ENCODE measurements at places on chromosomes 3 and 15. TPM values are rescaled to one million over a fixed set of nuclear protein-coding genes. Genes with fewer than 3 reads are reported as not detected.
A peak's percentile ranks its signal among the peaks of the same experiment; 100 is the strongest.

- peak; percentile 8 for DNase-seq
- H3K4me3 ChIP-seq = no peak overlapping the region
- no peaks in the 10 kb centered on the region for H3K27me3 ChIP-seq
- no peak overlapping the region for H3K27ac ChIP-seq
- peaks cover 4% of the 10 kb centered on the region for H3K4me1 ChIP-seq
Observed at GRCh38 chr15:77599899-77600298, 32.8 kb downstream of the LINGO1 start.

The SRGAP3 gene
- total RNA-seq = 1.3 TPM

GRCh38 chr3:185744997-185745843 lies 79.6 kb downstream of the IGF2BP2 start:
- no peak overlapping the region for H3K27ac ChIP-seq
- H3K4me1 ChIP-seq = peaks cover 5% of the 10 kb centered on the region
- no peak overlapping the region for H3K4me3 ChIP-seq
- H3K36me3 ChIP-seq = no peaks in the 10 kb centered on the region
- H3K27me3 ChIP-seq = peaks cover 12% of the 10 kb centered on the region

GRCh38 chr3:192933779-192934460 lies 16.3 kb upstream of the MB21D2 start:
- peaks cover 2% of the 10 kb centered on the region for H3K4me1 ChIP-seq
- peaks cover 3% of the 10 kb centered on the region for H3K27me3 ChIP-seq
- no peak overlapping the region for H3K27ac ChIP-seq
- no peak for DNase-seq
- H3K4me3 ChIP-seq = no peak overlapping the region

- no peaks in the 10 kb centered on the region for H3K27me3 ChIP-seq
- peaks cover 62% of the 10 kb centered on the region for H3K36me3 ChIP-seq
- no peak overlapping the region for H3K4me3 ChIP-seq
- peaks cover 54% of the 10 kb centered on the region for H3K4me1 ChIP-seq
- peak overlapping the region; percentile 48 for H3K27ac ChIP-seq
Observed at GRCh38 chr3:48928679-48929078, 10.0 kb downstream of the ARIH2 start.

The COL6A5 gene
- total RNA-seq = not detected

DNA sequence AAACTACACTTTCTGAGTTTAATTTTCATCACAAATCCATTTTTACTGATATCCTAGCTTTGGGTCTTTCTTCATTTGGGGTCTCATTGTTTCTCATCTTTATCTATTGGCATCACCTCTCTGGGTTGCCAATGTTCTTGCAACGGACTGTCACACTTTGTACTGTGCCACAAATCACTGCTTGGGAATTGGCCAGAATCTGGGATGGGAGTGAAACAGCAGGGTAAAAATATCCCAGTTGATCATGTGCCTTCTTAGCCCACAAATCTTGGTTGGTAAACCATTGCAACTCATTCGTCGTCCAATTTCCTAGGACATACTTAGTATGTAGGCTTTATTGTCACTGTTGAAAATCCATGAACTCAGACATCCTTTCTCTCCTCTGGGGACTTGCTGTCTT lies 698.5 kb downstream of the OTOL1 start:
- no peak overlapping the region for H3K4me3 ChIP-seq
- DNase-seq = no peak
- no peaks in the 10 kb centered on the region for H3K27me3 ChIP-seq
- no peak overlapping the region for H3K27ac ChIP-seq

DNA sequence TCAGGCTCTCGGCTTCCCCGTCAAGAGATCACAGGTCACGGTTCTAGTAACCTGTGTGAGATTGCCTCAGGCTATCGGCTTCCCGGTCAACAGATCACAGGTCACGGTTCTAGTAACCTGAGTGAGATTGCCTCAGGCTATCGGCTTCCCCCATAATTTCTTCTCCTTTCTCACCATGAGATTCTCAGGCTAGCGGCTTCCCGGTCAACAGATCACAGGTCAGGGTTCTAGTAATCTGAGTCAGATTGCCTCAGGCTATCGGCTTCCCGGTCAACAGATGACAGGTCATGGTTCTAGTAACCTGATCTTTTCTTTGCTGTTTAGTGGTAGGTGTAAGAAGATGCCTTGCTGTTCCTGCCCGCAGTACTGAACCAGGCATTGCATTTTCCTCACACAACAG lies 418.2 kb upstream of the ZNF717 start:
- H3K4me1 ChIP-seq = no peaks in the 10 kb centered on the region
- H3K27me3 ChIP-seq = no peaks in the 10 kb centered on the region
- H3K27ac ChIP-seq = no peak overlapping the region
- no peak for DNase-seq

DNA sequence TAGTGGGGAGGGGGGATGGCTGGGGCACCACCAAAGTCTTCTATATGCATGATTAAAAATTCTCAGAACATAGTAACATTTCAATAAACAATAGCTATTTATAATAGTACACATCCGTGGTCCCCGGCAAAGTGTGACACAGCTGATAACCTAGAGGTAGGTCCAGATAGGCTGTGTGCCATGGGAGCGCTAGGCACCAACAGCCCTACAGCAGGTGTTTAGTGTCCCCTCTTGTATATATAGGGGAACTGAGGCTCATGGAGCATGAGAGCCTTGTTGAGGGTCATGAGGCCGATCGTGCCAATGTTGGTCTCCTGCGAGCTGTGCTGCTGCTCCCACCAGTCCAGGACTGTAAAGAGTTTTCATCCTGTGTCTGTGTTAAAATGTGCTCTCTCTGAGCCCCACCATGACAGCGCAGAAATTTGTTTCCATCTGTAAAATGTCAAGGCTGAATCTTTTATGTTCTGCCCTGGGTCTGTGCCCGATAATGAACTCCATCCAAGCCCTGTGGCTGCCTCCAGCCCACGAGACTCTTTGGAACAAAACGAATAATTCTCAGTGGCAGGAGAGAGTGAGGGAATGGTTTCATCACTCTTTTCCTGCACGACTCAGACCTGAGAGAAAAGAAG lies 14.5 kb downstream of the TMEM158 start:
- H3K4me1 ChIP-seq = no peaks in the 10 kb centered on the region
- H3K4me3 ChIP-seq = no peak overlapping the region
- H3K27ac ChIP-seq = no peak overlapping the region

The ATP13A4 gene
- 1.6 TPM for total RNA-seq

- H3K4me1 ChIP-seq = no peaks in the 10 kb centered on the region
- no peaks in the 10 kb centered on the region for H3K27me3 ChIP-seq
- no peak overlapping the region for H3K4me3 ChIP-seq
- H3K27ac ChIP-seq = no peak overlapping the region
Observed at GRCh38 chr3:182596676-182597410, 196.5 kb upstream of the ATP11B start.

DNA sequence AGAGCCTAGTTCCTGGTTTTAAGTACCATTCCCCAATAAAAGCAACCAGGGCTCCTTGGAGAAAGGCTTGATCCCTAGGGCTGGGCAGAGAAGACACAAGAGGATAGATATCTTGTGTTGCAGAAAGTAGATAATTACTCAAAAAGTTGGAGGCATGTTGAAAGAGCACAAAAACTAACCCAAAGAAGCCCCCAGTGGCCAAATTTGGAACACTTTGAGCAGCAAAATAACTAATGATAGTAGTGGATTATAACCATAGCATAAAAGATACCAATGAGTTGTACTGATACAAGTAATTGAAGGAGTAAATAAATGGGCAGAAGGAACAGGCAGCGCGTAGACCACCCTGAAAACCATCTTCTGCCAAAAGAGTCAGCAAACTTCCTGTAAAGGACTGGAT lies 12.0 kb downstream of the EXOSC7 start:
- peaks cover 50% of the 10 kb centered on the region for H3K4me1 ChIP-seq
- H3K36me3 ChIP-seq = peaks cover 40% of the 10 kb centered on the region
- no peak for DNase-seq
- no peak overlapping the region for H3K27ac ChIP-seq
- H3K4me3 ChIP-seq = no peak overlapping the region

The LMOD3 gene
- total RNA-seq = not detected

GRCh38 chr15:46059921-46060594 lies 425.2 kb downstream of the SQOR start:
- no peaks in the 10 kb centered on the region for H3K36me3 ChIP-seq
- H3K4me1 ChIP-seq = no peaks in the 10 kb centered on the region
- DNase-seq = no peak
- no peak overlapping the region for H3K4me3 ChIP-seq

- H3K4me3 ChIP-seq = no peak overlapping the region
- peaks cover 9% of the 10 kb centered on the region for H3K4me1 ChIP-seq
- DNase-seq = no peak
- H3K27ac ChIP-seq = no peak overlapping the region
- H3K36me3 ChIP-seq = peaks cover 2% of the 10 kb centered on the region
Observed at GRCh38 chr15:80915472-80915871, 74.1 kb downstream of the MESD start.

GRCh38 chr3:172622156-172622555 lies 88.7 kb downstream of the NCEH1 start:
- H3K4me1 ChIP-seq = peaks cover 9% of the 10 kb centered on the region
- no peaks in the 10 kb centered on the region for H3K36me3 ChIP-seq
- no peak overlapping the region for H3K4me3 ChIP-seq

- no peaks in the 10 kb centered on the region for H3K27me3 ChIP-seq
- H3K27ac ChIP-seq = no peak overlapping the region
- peaks cover 13% of the 10 kb centered on the region for H3K36me3 ChIP-seq
- H3K4me3 ChIP-seq = no peak overlapping the region
- DNase-seq = no peak
- H3K4me1 ChIP-seq = peaks cover 35% of the 10 kb centered on the region
Observed at GRCh38 chr3:177946936-177947335, 589.3 kb upstream of the KCNMB2 start.

- peak overlapping the region; percentile 73 for H3K27ac ChIP-seq
- H3K27me3 ChIP-seq = no peaks in the 10 kb centered on the region
- H3K4me3 ChIP-seq = no peak overlapping the region
- H3K36me3 ChIP-seq = peaks cover 30% of the 10 kb centered on the region
- H3K4me1 ChIP-seq = peaks cover 13% of the 10 kb centered on the region
- no peak for DNase-seq
Observed at GRCh38 chr3:10299679-10300078, 6.9 kb upstream of the GHRL start.

DNA sequence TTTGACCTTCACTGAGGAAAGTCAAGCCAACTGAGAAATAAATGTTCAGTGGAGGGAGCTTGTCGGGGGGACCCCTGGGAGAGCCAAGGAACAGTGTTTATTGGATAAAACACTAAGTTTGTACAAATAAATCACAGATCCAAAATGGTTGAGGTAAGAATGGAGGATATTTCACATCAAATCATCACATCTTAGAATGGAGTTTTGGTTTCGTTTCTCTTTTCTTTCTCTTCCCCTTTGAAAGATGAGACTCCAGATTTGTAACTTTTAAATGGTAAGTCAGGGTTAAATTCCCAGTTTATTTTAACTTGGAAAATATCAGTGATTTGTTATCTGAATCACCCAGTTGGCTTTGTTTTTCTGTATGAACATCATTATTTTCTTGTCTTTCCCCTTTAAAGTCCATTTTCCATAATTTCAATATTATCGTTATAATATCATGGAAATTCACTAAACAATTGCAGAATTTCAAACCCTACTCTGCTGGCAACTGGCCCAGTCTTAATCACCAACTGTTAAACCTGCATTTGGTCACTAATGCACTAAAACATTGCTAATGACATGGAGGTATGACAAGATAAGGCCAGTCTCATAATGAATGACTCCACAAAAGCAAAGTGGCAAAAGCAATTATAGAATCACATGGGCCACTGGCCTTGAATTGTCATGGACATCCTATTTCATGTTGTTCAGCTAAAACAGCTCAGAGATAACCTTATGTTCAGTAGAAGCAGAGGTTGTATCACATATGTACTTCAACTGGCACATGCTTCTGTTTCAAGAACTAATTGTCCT lies 295.1 kb downstream of the SHOX2 start:
- H3K4me3 ChIP-seq = no peak overlapping the region
- no peaks in the 10 kb centered on the region for H3K27me3 ChIP-seq
- no peaks in the 10 kb centered on the region for H3K4me1 ChIP-seq
- no peak overlapping the region for H3K27ac ChIP-seq
- H3K36me3 ChIP-seq = no peaks in the 10 kb centered on the region

- H3K4me3 ChIP-seq = no peak overlapping the region
- H3K27me3 ChIP-seq = no peaks in the 10 kb centered on the region
- peaks cover 11% of the 10 kb centered on the region for H3K4me1 ChIP-seq
- H3K36me3 ChIP-seq = no peaks in the 10 kb centered on the region
- DNase-seq = no peak
Observed at GRCh38 chr3:137131081-137131480, 173.3 kb downstream of the IL20RB start.

DNA sequence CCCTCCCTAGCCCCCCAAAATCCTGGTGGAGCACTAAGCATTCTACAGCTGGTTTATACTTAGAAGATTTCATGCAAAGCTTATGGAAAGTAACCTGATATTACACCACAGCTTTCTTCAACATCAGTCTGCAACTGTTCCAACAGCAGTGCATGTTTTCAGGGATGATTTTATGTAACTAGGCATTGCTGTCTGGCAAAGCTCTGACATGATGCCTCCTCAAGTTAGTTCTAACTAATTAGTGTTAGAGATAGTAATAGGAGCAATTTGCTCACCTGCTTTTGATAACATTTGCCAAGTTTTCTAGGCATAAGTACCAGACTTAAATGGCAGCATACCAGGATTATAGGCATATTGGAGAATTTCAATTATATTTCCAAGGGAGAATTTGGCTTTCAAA lies 330.3 kb upstream of the SGO1 start:
- DNase-seq = no peak
- no peak overlapping the region for H3K4me3 ChIP-seq
- H3K36me3 ChIP-seq = no peaks in the 10 kb centered on the region
- H3K4me1 ChIP-seq = no peaks in the 10 kb centered on the region
- H3K27me3 ChIP-seq = no peaks in the 10 kb centered on the region

The A4GNT gene
- total RNA-seq = not detected

The SLC51B gene
- total RNA-seq = not detected

The KNSTRN gene
- 56.3 TPM for total RNA-seq

- no peak overlapping the region for H3K4me3 ChIP-seq
- H3K27me3 ChIP-seq = no peaks in the 10 kb centered on the region
- H3K27ac ChIP-seq = no peak overlapping the region
- H3K4me1 ChIP-seq = no peaks in the 10 kb centered on the region
- H3K36me3 ChIP-seq = no peaks in the 10 kb centered on the region
Observed at GRCh38 chr3:42001777-42002176, 39.9 kb upstream of the ULK4 start.

- no peaks in the 10 kb centered on the region for H3K36me3 ChIP-seq
- DNase-seq = no peak
- H3K27me3 ChIP-seq = no peaks in the 10 kb centered on the region
- no peak overlapping the region for H3K27ac ChIP-seq
- H3K4me3 ChIP-seq = no peak overlapping the region
Observed at GRCh38 chr3:170762064-170762463, 107.9 kb downstream of the RPL22L1 start.

DNA sequence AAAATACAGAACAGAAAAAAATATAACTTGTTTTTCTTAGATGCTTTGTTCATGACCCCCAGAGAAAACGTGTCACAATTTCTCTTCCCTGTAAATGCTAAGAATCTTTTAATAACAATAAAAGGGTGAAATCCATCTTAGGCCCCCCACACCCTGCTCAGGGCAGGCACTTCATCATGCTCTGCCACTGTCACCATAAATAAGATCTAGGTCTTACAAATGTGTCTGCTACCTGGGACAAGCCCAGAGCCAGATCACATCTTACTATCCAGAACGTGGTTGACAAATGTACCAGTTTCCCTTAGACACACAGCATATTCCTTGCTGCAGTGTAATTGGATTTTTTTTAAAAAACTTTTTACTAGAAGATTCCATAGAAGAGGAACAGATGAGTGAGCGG lies 795.4 kb downstream of the AGBL1 start:
- no peaks in the 10 kb centered on the region for H3K4me1 ChIP-seq
- H3K36me3 ChIP-seq = no peaks in the 10 kb centered on the region
- no peak for DNase-seq
- no peak overlapping the region for H3K4me3 ChIP-seq

The CLSTN2 gene
- not detected for total RNA-seq
